Left ventricle myocardium superior (tissue), 1 donor: ENCODE measurements at places on chromosomes 13 and 19. TPM values are rescaled to one million over a fixed set of nuclear protein-coding genes. Genes with fewer than 3 reads are reported as not detected.

DNA sequence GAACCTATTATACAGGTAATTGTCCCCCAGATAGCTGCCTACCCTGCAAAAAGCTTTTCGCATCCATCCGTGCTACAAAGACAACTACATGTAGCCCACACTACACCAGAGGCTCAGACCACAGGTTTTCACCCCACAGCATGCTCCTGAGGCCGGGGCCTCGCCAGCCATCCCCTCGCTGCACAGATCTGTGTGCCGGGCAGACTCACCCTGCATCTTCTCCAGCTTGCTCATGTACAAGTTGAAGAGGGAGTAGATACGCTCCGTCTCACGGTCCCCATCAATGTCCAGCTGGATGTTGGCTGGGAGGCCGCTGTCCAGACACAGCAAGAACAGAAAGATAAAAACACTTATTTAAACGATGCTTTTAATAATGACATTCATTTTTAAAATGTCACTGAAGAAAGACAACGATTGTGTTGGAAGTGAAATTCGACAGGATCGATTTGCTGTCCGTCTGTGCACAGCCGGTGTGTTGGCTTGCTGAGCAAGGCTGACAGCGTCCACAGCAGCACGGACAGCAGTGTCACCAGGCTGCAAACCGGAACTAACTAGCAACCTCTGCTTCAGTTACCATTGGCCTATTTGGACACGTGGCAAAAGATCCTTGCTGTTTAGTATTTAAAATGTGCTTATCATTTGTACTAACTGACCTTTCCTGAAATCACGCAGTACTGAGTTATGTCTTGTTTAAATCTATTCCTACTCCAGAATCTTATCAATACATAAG is 18.6 kb upstream of the C13orf46 start:
- peak; percentile 45 for DNase-seq

The SPRED3 gene
- 0.10 TPM for total RNA-seq

GRCh38 chr19:3644351-3645066 is 17.9 kb upstream of the CACTIN start:
- peak; percentile 58 for DNase-seq

The FOXO1 gene
- total RNA-seq = 14.7 TPM

The IGFL1 gene
- not detected for total RNA-seq
